ENCODE measurements at places on chromosomes 11 and 22.

DNA sequence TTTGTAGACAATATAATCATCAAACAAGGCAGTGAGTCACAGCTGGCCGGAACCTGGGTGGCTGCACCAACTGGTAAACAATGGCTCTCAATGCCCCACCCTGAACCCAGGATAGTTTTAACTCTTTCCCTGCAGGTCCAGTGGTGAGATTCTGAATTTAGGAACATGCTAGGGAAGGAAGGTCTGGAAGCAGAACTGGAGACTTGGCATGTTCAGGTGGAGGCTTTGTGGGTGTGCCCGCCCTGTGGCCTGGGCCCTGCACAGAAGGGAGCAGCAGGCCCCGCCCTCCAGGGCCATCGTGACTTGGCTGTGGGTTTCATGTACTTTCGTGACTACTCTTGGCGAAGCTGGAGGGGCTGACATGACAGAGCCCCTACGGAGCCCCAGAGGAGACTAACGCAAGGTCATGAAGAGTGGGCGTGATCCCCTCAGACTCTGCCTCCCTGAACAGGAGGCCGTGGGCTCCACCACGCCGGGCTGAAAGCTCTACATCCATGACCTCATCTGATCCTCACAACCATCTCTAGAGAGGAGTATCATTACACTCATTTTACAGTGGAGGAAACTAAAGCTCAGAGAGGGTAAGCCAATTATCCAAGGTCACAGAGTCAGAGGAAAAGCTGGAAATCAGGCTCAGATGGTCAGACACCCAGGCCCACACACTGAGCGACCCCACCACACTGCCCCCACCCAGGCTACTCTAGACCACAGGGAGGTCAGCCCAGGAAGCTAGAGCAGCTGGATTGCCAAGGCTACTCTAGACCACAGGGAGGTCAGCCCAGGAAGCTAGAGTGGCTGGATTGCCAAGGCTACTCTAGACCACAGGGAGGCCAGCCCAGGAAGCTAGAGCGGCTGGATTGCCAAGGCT lies 27.3 kb downstream of the MAFF start:
- peak; percentile 35 for DNase-seq

- no peak for DNase-seq
These were observed 15.5 kb upstream of the MS4A12 start for GRCh38 chr11:60477035-60477445.

DNA sequence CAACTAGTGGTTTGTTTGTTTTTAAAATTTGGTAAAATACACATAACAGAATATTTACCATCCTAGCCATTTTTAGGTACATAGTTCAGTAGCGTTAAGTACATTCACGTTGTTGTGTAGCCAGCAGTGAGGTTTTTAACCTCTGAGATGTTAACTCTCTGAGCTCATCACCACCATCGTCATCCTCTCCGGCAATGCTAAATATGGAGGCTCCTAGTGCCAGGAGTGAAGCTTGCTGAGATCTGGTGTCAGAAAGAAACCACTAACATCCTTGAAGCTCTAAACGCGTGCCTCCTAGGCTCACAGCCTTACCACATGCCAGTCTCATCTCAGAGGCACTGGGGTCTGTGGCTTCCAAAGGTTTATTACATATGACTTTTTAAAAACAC lies 330.2 kb upstream of the B3GAT1 start:
- no peak for DNase-seq

DNA sequence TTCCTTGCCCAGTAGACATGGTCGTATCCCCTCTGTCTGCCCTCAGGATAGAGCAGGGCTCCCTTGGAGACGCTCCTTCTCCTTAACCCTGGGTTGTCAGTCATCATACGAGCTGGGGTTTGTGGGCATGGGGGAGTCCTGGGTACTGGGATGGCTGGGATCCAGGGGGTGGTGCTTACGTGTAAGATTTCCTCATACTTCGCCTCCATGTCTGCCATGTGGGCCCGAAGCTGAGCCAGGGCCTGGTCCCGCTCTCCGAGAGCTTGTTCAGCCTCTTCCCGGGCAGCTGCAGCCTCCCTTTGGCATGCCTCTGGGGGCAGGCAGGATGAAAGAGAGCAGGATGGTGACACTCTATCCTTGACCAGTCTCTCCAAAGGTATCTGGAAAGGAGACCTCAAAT lies 5.3 kb downstream of the NHERF4 start:
- no peak for DNase-seq

DNA sequence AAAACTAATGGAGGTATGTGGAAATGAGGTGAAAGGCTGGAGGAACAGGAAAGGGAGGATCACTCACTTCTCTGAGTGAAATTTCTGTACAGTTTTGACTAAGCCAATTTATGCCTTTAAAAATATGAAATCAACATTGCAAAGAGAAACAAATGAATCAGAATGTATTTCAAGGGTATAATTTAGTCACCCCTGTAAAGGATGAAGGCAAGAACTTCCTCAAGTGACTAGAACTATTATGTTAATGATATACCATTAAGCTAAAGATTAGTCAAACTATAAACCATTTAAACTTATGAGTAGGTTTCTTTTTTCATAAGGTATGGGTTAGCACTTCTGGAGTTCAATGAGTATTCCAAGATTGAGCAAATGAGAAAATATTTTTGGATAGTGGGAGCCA lies 184.5 kb upstream of the CHORDC1 start:
- DNase-seq, result no peak

Data from BJ (cell line).